ENCODE measurements at places on chromosomes 3 and 15.

GRCh38 chr3:42612928-42613327, 12.4 kb downstream of the NKTR start:
- no peak for DNase-seq

DNA sequence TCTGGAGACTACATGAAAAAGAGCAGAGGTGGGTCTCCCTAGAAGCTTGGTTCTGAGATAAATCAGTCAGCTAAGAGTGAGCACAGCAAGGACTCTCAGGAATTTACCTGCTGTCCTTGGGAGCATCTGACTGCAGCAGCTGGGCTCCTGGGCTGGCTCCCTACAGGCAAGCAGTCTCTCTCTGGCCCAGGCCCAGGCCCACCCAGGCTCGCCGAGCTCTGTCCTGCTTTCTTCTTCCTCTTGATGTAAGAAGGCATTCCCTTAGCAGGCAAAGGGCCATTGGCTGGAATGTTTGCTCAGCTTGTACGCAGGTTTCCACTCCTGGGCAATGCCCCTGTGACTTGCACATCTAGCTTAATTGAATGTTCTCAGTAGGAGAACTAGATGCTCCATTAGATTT, 4.3 kb upstream of the RBP2 start:
- no peak for DNase-seq

DNA sequence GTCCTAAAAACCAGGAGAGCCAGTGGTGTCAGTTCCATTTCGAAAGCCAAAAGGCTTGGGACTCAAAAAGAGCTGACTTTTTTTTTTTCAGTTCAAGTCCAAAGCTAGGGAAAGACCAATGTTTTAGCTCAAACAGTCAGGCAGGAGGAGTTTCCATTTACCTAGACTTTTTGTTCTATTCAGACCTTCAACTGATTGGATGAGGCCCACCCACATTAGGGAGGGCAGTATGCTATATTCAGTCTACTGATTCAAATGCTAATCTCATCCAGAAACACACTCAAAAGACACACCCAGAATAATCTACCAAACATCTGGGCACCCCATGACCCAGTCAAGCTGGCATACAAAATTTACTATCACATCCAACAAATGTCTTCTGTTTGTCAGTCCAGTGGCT, 374.0 kb downstream of the KCNH8 start:
- no peak for DNase-seq

DNA sequence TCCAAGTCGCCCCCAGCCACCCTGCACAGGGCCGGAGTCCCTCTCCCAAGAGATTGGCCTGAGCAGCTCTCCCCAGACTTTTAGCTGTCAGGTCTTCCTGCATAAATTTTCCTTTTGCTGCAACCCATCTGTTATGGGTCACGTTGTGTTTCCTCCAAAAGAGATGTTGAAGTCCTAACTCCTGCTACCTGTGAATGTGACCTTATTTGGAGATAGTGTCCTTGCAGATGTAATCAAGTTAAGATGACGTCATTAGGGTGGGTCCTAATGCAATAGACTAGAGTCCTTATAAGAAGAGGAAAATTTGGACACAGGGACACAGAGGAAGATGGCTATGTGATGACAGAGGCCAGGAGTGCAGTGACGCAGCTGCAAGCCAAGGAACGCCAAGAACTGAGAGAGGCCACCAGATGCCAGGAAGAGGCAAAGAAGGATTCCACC, 13.2 kb upstream of the SLC6A6 start:
- no peak for DNase-seq

- DNase-seq = no peak
Observed at GRCh38 chr3:126194713-126195305, 14.4 kb upstream of the ALDH1L1 start.

DNA sequence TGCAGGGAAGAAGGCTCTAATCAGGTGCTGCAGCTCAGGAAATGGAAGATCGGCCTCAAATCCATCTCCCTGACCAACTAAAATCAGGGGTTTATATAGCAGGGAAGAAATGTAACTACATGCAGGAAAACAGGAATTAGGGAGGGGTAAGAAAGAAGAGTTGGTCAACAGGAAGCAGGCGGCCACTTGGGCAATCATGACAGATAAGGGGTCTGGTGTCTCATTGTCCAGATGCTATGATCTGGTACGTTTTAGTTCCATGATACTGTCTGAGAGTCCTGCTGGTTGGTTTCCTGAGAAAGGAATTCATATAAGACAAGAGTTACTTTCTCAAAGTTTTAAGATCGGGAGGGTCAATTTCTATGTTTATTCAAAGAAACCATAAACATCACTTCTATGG, 24.2 kb downstream of the KATNBL1 start:
- DNase-seq = no peak

GRCh38 chr3:140843656-140844055, 98.0 kb upstream of the SLC25A36 start:
- DNase-seq = no peak

GRCh38 chr3:69462826-69463100, 76.9 kb upstream of the FRMD4B start:
- DNase-seq = no peak

- DNase-seq = no peak
Observed at GRCh38 chr3:139312959-139313358, 30.9 kb upstream of the MRPS22 start.

DNA sequence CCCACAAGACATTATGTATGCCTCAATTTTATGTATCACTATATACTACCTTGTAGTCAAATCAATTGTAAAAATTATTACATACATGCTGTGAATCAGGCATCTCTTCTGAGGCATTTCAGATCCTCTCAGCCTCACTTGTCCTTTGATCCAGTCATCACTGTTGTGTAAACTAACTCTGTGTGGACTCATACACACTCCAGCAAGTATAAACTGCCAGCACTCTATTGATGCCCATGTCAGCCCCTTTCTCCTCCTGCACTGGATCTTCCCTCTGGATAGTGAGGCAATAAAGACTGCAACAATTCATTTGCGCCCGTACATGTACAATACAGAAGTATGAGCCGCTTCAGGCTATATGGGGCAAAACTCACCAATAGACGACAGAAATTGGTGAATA, 364.7 kb upstream of the TGFBR2 start:
- DNase-seq = no peak

GRCh38 chr15:89504166-89504565, 7.8 kb upstream of the RHCG start:
- no peak for DNase-seq

DNA sequence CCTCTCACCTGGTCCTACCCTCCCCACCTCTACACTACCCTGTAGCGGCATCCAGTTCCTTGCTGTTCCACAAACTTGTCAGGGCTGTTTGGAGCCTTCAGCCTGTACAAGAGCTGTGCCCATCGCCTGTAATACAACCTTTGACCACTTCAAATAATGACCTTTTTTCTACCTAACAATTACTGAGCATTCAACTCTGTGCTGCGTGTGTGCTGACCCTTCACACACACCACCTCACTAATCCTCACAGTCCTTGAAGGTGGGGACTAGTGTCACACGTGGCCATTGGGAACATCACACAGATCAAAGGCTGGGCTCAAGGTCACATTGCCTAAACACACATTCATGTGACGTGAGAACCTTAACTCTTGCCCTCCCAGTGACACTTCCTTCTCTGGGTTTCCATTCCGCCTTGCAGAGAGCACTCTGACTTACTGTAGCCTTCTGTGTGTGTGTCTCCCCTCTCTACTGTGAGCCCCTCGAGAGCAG, 3.1 kb downstream of the C3orf20 start:
- DNase-seq = no peak

- no peak for DNase-seq
Observed at GRCh38 chr3:41888368-41889076, 73.4 kb downstream of the ULK4 start.
